Stimulated activated naive CD8-positive, alpha-beta T cell treated with anti-CD3 and anti-CD28 coated beads, Interleukin-15, Interleukin-2, amounts not matched to agents 100 U/mL and 50 U/mL, for 24 hours (primary cell): ENCODE measurements at places on chromosomes 5 and 9.

DNA sequence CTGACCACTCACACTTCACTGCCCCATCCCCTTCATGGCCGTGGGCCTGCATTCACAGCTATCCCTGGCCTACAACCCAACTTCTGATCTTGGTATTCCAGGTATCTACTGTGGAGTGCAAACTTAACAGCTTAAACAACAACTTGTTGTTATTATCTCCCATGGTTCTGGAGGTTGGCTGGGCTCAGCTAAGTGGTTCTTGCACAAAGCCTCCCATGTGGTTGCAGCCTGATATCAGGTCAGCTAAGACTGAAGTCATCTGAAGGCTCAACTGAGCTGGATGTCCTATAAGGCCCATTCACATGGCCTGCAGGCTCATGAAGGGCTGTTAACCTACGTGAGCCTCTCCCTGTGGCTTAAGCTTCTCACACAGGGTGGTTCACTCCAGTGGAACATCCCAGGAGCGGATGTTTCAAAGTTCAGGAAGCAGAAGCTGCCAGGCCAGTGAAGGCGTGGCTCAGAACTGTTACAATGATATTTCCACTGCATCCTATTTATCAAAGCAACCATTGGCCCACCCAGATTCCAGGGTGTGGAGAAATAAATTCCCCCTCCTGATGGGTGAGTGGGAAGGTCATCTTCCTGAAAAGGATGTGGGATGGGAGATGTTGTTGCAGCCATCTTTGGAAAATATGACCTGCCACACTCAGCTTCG is 30.0 kb upstream of the TRIO start:
- no peak for DNase-seq

- no peak for DNase-seq
These were observed 485.7 kb upstream of the EDIL3 start for GRCh38 chr5:84870369-84870768.

GRCh38 chr9:106745457-106745856 is 117.5 kb upstream of the ZNF462 start:
- no peak for DNase-seq

GRCh38 chr5:108634617-108635288 is 112.9 kb upstream of the FER start:
- DNase-seq = no peak

DNA sequence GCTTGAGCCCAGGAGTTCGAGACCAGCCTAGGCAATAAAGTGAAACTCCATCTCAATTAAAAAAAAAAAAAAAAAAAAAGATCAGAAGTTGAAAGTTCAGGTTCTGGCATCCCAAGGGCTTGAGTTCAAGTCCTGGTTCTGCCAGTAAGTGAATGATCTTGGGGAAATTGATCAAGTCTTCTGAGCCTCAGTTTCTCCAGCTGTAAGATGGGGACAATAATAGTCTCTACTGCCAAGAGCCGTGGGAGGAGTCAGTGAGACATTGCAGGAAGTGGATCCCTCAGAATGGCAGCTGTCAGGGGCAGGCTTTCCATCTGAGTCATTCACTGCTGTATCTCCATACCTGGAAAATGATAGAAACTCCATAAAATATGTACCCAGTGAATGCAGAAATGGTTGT is 37.8 kb upstream of the FUBP3 start:
- DNase-seq = no peak
